ENCODE measurements at places on chromosomes 1 and 21. TPM values are rescaled to one million over a fixed set of nuclear protein-coding genes. Genes with fewer than 3 reads are reported as not detected.
A peak's percentile ranks its signal among the peaks of the same experiment; 100 is the strongest.

DNA sequence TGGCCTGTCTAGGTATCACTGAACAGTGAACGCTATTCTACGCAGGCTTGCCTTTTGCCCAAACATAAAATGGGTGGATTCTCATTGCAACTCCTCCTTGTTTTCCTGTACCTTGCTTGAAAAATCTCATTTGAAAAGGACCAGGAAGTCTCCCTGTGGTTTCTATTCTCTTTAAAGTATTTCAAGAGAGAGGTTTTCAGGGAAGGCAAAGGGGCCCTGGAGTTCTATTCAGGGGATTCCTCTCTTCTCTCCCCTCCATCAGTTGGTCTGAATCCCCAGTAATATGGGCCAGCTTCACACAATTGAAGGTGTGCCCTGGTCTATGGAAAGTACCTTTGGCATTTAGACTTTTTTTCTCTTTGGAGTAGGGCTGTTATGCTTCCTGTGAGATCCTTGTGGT, 311.3 kb downstream of the RGS7 start:
- no peak for DNase-seq

The LIX1L gene
- 15.4 TPM for total RNA-seq

GRCh38 chr1:240247899-240248298, 156.2 kb downstream of the FMN2 start:
- DNase-seq: no peak

The UFC1 gene
- 96.7 TPM for total RNA-seq

DNA sequence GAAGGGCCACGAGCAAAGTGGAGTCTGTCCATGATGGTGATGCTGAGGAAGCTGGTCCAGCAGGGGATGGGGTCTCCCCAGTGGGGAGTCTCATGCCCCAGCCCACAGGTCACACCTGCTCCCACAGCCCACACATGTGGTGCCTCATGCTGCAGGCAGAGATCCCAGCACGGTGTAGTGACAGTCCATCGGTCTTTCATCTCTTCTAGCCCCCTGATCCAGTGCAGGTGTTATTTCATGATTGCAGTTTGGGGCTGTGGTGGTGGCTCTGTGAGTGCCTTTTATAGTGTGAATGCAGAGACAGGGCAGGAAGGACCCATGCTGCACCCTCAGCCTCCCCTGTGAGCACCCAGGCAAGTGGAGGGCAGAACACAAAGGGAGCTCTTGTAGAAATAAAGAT, 45.0 kb downstream of the UBASH3A start:
- DNase-seq: no peak

- no peak for DNase-seq
Observed at GRCh38 chr1:74673351-74674111, at the start of gene ERICH3. Gene ERICH3, minus strand, starts transcription at chr1:74673792. Its CDS starts 273 bp downstream, at chr1:74673519.

GRCh38 chr1:51955797-51956527, 34.5 kb downstream of the RAB3B start:
- no peak for DNase-seq

The C1orf226 gene
- total RNA-seq: 2.5 TPM

DNA sequence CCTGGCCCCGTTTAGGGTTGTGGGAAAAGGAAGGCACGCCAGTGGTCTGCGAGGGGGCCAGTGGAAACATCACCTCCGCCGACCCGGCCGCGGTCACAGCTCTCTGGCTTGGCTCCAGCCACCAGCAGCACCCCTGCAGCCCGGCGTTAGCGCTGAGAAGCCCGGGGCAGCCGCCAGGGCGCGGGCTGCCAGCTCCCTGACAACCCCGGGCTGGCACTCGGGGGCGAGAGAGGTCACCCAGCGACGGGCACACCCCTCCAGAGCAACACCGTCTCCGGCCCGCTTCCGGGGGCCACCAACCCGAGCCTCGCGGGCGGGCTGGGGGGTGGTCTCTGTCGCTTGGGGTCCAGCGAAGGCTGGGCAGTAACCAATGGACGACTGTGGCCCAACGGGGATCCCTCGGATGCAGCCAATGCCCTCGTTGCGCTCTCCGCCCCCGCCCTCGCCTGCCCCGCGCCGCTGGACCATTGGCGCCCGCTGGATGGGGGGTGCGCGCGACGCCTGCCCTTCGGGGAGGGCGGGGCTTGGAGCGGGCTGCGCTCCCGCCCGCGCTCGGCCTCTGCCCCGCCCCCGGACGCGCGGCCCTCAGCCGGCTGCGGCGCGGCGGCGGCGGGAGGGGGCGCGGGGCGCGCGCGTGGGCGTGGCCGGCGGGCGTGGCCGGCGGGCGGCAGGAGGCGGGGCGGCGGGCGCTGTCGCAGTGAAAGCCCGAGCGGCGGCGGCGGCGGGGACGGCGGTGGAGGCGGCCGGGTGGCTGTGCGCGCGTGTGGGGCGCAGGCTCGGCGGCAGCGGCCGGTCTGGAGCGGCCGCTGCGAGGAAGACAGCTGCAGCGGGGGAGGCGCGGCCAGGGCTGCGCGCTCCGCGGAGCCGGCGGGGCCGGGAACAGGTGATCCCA, at the start of gene MAN1C1:
TSS of gene MAN1C1 (plus strand) at position 697 of the 892 bp plus-strand sequence. CDS start 1,007 bp downstream, outside the sequence.
- peak; percentile 47 for DNase-seq

DNA sequence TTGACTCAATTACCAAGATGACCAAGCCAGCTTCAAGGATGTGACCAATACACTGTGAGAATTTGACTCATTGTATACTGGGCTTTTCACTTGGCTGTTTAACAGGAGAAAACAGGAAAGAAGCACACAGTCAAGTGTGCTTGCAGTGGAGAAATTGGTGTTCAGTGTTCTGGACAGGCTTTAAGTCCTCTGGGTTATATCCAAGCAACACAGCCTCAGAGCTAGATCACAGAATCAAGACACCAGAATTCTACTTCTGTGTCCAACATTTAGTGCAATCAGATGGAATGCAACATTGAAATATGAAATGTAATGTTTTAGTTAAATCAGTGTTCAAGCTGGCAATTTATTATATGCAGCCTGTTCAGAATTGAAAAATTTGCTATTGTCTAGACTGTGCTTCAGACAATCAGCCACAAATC, 694.4 kb downstream of the LTN1 start:
- no peak for DNase-seq

DNA sequence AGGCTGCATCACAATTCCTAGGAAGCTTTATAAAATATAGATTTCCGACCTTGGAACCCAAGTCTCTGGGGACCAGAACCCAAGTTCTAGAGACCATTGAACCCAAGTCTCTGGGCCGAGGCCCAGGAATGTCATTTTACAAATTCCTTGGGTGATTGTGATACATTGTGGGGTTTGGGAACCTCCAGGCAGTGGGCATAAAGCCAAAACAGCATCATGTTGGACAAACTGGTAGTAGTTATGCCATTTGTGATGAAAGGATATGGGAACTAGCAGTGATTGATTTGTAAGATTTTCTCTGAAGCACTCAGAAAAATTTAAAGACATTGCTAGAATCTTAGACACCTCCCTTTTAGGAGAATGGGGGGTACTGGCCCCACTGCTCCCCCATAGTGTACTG, 160.2 kb downstream of the HIVEP3 start:
- DNase-seq: no peak

- no peak for DNase-seq
Observed at GRCh38 chr1:97050506-97050905, 328.9 kb downstream of the PTBP2 start.

GRCh38 chr1:231138236-231138635, 23.6 kb upstream of the TRIM67 start:
- no peak for DNase-seq

DNA sequence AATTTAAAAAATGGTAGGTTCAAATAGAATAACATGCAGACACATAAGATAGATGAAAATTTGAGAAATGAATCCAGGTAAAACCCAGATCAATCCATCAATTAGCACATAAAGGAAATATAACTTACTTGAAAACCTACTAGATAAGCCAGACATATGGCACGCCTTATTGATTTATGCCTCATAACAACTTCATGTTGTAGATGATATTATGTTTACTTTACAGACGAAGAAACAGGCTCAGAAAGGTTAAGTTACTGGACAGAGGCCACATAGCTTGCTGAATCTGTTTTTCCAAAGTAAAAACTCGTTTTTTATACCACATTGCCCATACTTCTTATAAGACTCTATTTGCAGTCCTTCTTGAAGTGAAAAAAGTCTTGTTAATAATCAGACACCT, 22.1 kb upstream of the NCF2 start:
- no peak for DNase-seq

- DNase-seq: no peak
Observed at GRCh38 chr1:206133751-206134415, 16.7 kb upstream of the AVPR1B start.

The TLCD4 gene
- total RNA-seq: 18.5 TPM

The FOXO6 gene
- 0.12 TPM for total RNA-seq

DNA sequence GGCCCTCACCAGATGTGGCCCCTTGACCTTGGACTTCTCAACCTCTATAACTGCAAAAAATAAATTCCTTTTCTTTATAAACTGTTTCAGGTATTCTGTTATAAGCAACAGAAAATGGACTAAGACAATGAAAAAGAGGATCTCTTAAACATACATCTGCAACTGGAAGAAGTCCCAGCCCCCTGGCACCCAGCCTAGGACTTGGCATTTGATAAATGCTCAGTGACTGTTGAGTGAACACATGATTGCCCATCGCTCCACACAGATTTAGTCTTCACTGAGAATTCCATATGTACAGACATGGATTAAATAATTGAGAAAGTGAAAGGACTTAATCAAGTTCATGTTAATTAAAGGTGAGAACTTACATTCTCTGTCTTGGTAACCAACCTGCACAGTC, 344.9 kb upstream of the RUNX1 start:
- no peak for DNase-seq

GRCh38 chr1:246725191-246725590, 982 bp downstream of the SCCPDH start:
- no peak for DNase-seq

- DNase-seq: no peak
Observed at GRCh38 chr1:94070865-94071264, 50.1 kb downstream of the ABCA4 start.

DNA sequence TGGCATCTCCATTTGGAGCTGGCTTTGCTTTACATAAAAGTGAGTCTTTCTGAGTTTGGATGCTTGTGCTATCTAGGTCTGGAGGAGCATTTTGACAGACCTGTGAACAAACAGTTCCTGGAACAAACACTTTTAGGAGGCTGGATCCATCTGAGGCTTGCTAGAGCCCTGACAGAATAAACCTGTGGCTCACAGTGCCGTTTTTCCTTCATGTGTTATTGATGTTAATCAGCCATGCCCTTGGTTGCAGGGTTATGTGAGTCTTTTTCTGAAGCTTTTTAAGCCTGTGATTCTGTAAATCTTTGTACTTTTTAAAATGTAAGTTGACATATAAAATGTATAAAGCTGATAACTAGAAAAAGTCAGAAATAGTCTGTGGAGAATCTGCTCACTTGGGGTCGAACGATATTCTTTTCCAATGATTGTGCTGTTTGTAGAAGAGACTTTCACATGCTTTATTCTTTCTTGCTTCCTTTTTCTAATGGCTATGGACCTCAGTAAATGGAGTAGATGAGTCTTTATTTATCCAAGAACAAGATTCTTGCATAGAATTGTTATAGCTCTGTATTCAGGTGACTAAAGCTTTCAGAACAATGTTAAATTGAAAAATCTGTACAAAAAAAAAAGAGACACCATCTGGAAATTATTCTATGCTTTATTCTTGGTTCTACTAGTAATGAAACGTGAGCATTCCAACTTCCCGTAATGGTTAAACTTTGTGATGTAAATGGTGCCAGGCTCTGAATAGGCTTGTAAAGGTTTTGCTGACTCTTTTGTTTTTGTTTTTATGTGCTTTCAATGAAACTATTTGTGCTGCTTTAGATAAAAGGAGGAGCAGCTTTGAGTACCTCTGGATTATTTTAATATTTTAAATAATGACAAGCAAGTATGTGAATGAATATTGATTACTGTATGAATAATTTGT, 53.7 kb downstream of the CACHD1 start:
- DNase-seq: no peak

- no peak for DNase-seq
Observed at GRCh38 chr1:94215955-94216354, 21.4 kb downstream of the ARHGAP29 start.

Data from omental fat pad (tissue), 4 donors.